Activated CD4-positive, alpha-beta memory T cell treated with anti-CD3 and anti-CD28 coated beads, Interleukin-2, amount 10 ng/mL, durations not matched to agents 7 days and 5 days (primary cell): ENCODE measurements at places on chromosomes 5 and 9.

- no peak for DNase-seq
These were observed 154.4 kb downstream of the PRELID2 start for GRCh38 chr5:145680767-145681166.

- peak; percentile 40 for DNase-seq
These were observed 34.7 kb downstream of the SHOC1 start for GRCh38 chr9:111759762-111760639.

DNA sequence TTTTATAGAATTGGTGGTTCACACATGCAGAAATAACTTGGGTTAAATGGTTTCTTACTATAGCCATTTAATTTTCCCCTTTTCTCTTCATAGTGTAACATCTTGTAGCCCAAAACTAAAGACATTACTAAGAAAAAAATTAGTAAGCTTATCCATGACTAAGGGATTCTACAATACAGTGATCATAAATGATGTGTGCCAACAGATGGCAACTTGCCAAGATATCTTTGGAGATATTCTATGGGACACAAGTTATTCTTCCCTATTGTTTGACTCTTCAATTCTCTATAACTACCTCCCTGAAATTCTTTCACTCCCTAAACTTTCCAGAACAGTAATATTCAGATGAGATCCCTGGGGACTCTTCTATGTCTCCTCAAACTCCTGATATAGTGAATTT lies 580.6 kb downstream of the PTPRD start:
- no peak for DNase-seq

- no peak for DNase-seq
These were observed 57.1 kb upstream of the NMUR2 start for GRCh38 chr5:152462021-152462721.

DNA sequence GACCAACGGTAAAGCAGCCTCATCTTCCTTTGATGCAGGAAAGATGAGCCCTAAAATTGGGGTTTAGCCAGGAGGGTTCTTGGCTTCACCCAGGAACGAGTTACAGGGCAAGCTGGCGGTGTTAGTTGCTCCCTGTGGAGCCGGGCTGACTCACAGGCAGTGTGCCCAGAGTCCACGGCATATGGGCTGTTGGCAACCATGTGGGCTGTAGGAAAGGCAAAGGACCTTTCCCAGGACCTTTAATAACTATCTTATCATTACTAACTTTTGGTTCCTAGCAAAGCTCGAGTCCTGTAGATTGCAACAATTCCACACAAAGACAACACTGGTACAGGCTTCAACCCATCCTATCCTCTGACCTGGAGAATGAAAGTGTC lies 29.8 kb upstream of the CLPTM1L start:
- no peak for DNase-seq

DNA sequence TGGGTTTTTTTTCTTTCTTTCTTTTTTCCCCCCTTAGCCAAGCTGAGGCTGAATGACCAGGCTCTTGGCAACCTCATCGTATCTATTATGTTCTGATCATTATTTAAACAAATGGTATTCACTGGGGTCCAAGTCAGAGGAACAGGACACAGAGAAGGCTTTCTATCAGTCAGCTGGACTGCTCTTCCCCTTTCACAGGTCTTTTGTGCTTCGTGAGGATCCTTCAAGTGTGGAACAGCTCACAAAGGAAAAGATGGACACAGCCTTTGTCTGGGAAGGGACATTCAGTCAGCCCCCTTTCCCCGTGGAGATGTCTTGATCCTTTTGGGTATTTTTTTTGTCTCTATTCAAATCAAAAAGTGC lies 54.2 kb upstream of the DPYSL3 start:
- DNase-seq, result no peak

GRCh38 chr9:18238752-18239447 lies 235.1 kb upstream of the ADAMTSL1 start:
- no peak for DNase-seq

DNA sequence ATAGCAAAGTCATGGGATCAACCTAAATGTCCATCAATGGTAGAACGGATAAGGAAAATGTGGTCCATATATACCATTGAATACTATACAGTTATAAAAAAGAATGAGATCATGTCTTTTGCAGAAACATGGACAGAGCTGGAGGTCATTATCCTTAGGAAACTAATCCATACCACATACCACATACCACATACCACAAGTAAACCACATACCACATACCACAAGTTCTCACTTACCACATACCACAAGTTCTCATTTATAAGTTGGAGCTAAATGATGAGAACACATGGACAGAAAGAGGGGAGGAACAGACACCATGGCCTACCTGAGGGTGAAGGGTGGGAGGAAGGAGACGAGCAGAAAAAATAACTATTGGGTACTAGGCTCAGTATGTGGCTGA lies 154.6 kb upstream of the GHR start:
- no peak for DNase-seq

DNA sequence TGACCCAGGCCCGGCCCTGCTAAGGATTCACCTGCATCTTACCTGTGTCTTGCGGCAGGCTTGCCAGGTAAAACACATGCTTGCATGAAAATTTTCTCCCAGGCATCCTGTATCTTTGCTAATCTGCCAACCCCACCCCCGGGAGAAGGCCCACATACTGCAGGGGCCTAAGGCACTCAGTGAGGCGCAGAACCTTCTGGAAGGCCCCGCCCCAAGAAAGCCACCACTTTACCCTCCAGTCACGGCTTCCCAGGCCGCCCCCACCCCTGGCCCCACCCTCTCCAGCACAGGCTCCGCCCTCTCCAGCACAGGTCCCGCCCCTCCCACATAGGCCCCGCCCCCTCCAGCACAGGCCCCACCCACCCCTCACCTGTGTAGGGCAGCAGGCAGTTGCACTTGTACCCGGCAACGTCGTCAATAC lies 29.8 kb upstream of the SEC16A start:
- peak; percentile 35 for DNase-seq

DNA sequence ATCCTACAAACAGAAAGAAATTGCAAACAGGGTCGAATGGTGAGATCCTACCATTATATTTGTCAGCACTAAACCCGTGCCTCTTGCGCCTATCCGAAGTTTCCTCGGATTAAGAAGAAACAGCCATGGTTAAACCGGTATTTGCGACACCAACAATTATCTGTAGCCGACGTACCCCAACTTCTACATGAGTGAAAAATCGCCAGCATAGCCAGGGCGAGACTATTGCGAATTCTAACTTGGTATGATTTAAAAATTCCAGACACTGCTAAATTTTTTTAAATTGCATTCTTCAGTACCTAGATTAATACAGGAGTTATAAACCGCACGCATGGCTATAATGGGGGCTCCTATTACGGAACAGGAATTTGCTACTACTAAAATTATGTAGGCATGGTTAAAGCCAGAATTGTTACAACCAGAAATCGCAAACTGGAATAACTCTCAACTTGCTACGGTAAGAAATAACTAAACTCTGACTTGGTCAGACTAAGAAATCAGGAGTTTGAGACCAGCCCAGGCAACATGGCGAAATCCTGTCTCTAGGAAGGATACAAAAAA lies 25.3 kb upstream of the ANXA2R start:
- no peak for DNase-seq

DNA sequence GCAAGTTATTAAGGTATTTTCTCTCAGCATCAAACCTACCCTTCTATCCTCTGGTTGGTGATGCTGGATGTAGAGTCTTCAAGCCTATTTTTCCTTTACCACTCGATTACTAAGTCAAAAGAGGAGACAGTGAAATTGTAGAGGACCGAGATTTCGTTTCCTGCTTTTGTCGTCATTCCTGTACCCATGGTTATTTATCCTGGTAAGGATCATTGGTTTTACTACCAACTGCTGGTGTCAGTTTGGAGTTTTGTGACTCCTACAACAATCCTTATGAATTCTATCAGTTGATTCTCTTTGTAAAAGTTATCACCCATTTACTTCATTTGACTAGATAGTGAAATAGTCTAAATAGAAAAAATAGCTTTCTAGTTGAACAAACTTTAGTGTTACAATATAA lies 2028.2 kb upstream of the ACO1 start:
- no peak for DNase-seq

- DNase-seq, result peak; percentile 81
These were observed 2.3 kb upstream of the POMT1 start for GRCh38 chr9:131500377-131500776.

GRCh38 chr5:168014433-168015123 lies 276.9 kb upstream of the WWC1 start:
- DNase-seq, result no peak

- DNase-seq, result no peak
These were observed 700 bp downstream of the CDO1 start for GRCh38 chr5:115815693-115816225.

DNA sequence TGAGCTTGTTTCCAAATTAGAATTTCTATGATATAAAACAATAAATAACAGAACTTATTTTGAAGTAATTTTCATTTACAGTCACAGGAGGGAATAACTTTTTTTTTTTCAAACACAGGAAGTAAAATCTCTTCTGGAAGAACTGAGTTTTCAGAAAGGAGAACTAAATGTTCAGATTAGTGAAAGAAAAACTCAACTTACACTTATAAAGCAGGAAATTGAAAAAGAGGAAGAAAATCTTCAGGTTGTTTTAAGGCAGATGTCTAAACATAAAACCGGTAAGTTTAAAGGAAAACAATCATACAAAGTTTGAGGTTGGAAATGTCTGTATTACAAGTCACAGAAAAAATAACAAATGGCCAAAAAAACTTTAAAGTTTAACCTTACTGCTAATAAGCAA lies 41.6 kb downstream of the RAB14 start:
- DNase-seq, result no peak

GRCh38 chr5:33527696-33528095 lies 86.9 kb downstream of the TARS1 start:
- DNase-seq, result no peak

DNA sequence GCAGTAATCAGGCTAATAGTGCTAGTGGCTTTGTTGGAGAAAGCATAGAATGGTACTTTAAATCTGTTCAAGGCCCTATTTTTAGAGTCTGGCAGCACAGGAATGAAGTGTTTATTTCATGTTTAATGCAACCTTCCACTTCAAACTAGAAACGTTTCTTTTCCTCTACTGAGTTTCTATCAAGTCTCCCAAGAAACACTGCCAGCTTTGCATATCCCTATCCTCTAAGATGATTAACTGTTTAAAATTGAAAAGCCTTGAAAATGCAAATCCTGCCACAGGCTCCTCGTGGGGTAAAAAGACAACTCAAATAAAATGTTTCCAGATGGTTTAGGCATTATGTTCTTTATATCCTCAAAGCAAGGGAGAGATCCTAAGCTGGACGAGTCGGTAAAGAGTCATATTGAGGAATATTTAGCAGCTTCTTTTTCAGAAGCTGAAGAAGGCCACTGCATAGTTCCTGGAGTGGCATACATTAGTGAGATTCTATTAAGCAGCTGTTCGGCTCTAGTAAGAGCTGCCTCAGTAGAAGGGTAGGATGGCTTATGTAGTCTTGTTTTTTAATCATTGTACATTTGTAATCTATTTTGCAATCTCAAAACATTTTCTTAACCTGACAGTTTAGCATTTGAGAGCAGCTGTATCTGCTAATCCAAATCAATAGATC lies 251.2 kb downstream of the CHSY3 start:
- DNase-seq, result no peak

DNA sequence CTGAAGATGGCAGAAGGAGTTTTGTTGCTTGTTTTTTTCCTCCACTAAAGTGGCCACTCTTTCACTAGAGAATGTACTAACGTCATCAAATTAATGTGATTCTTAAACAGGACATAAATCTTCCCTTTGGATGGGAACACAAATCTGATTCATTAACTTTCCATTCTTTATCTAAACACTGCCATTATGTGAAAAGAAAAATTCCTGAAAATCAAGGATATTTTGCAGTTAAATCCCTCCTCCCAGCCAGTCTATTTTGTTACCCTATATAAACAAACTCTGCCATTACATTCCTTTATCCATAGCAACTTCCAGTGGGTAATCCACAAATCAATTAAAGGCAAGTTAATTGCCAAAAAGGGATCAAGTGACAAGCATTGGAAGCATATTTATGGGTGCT lies 546.5 kb downstream of the PDE4D start:
- no peak for DNase-seq

DNA sequence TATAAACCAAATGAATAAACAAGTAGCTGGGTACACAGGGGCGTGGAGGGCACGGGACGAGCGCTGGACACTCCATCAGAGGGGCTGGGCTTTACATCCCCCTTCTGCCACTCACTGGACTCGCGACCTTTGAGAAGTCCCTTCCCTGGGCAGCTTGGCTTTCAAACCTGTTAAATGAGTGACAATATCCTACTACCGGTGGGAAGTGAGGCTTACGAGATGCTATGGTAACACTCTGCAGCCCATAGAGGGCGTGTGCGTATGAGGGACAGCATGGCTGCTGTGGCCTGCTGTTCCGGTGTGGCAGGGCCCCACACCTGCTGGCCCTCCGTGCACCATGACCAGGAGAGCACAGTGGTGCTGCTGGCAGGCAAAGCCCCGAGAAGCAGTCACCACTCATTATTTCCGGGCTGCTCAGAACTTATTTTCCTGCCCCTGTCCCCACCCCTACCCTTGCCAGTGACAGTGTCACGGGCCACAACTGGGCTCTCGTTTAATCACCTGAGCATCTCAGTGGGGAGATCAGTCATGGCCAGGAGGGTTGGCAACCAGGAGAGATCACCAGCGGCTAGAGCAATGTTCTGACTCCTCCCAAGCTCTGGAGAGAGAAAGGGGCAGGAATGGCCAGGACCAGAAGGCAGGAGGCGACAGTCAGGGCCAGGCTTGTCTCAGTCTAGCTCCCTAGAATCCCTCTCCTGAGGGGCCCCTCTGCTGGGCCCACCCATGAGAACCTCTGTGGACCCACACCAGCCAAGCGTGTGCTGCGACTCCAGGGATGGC lies 10.5 kb downstream of the CLTB start:
- no peak for DNase-seq

DNA sequence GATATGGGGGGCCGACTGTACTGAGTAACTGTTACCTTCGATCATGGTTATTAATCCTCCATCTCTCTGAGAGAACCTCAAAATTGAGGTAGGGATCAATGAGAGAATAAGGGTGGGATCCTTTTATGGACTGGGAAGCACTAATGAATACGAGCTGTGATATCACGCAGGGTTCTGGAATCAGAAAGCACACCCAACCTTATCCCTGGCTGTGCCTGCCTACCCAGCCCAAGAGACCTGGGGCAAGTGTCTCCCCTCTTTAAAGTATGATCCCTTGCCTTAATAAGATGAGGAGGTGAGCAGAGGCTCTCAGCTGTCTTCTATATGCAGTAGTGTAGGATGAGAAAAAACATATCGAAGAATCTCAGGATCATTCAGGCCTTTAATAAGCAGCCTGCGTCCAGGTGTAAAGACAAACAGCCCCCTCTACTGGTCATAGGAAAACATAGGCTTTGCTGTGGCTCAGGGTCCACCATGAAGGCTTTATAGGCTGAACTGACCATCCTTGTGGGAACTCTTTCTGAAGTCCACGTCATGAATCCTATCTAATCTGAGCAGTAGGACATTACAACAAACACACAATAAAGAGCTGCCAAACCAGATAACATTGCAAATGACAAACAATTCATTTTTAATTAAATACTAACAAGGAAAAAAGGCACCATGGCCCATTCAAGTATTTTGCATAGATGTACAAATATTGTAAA lies 16.8 kb downstream of the NIPAL4 start:
- DNase-seq, result no peak

DNA sequence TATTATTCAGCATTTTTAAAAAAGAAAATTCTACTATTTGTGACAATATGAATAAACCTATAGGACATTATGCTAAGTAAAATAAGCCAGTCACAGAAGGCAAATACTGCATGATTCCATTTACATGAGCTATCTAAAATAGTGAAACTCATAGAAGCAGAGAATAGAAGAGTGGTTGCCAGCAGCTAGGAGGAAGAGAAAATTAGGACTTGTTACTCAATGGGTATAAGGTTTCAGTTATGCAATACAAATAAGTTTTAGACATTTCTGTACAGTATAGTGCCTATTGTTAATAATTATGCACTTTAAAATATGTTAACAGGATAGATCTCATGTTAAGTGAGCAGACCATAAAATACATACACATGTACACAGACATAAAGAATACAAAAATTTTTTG lies 73.8 kb upstream of the SPINK5 start:
- no peak for DNase-seq
